ENCODE measurements at places on chromosomes 7 and 10. TPM values are rescaled to one million over a fixed set of nuclear protein-coding genes. Genes with fewer than 3 reads are reported as not detected.

GRCh38 chr10:17710181-17710580 is 41.8 kb upstream of the TMEM236 start:
- no peak for DNase-seq

- no peak for DNase-seq
Measured at GRCh38 chr7:28565980-28566379, 153.7 kb downstream of the CREB5 start.

DNA sequence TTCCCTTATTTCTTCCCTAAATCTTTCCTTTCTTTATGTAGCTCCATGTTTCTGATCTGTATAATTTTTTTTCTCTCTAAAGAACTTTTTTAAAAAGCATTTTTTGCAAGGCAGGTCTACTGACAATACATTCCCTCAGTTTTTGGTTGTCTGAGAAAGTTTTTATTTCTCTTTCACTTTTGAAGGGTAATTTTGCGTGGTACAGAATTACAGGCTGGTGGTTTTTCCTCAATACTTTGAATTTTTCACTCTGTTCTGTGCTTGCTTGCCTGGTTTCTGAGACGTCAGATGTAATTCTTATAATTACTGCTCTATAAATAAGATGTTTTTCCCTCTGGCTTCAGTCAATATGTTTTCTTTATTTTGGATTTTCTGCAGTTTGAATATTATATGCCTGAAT is 205.4 kb upstream of the VSTM2A start:
- no peak for DNase-seq

DNA sequence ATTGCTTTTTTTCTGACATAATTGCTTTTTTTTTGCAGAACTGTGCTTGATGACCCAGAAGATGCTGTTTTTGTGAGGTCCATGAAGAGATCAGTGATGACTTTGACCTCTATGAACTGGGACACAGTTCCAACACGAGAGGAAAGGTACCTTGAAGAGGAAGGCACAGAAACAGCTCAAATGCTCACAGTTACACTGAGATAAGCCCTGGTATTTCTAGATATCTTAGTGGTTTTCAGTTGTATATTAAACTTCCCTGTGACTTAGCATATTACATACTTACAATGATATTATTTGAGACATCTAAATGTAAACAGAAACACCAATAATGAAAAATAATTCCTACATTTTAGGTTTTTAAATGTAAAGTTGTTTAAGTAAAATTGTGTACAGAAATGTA is 54.7 kb downstream of the LRRC72 start:
- DNase-seq, result no peak

DNA sequence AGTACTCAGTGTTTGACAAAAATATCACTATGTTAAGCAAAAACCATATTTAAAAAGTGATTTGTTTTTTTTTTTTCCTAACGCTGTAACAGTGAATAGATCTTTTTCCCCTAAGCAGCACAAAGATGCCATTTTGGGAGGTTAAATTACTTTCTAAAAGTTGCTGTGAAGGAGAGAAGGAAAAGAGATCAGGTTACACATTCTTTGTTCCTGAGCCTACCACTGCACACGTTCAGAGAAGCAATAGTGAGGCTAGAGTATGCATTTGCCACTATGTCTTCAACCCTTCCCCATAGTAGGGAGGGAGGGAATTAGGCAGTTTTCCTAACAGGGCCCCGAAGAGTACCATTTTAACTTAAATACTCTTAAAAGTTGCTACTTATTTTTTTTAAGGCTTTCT is 38.9 kb downstream of the BMPR1A start:
- DNase-seq, result no peak

DNA sequence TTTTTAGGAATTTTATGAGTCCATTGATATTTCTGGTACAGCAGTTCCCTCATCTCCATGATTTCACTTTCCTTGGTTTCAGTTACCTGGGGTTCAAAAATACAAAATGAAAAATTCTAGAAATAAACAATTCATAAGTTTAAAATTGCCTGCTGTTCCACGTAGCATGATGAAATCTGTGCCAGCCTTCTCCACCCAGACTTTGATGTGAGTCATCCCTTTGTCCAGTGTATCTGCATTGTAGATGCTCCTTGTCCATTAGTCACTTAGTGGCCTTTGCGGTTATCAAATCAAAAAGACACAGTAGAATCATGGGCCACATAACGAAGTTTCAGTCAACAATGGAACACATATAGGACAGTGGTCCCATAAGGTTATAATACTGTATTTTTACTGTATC is 286.9 kb downstream of the PTEN start:
- DNase-seq, result no peak

- no peak for DNase-seq
Measured at GRCh38 chr7:16293669-16294425, 127.5 kb downstream of the CRPPA start.

DNA sequence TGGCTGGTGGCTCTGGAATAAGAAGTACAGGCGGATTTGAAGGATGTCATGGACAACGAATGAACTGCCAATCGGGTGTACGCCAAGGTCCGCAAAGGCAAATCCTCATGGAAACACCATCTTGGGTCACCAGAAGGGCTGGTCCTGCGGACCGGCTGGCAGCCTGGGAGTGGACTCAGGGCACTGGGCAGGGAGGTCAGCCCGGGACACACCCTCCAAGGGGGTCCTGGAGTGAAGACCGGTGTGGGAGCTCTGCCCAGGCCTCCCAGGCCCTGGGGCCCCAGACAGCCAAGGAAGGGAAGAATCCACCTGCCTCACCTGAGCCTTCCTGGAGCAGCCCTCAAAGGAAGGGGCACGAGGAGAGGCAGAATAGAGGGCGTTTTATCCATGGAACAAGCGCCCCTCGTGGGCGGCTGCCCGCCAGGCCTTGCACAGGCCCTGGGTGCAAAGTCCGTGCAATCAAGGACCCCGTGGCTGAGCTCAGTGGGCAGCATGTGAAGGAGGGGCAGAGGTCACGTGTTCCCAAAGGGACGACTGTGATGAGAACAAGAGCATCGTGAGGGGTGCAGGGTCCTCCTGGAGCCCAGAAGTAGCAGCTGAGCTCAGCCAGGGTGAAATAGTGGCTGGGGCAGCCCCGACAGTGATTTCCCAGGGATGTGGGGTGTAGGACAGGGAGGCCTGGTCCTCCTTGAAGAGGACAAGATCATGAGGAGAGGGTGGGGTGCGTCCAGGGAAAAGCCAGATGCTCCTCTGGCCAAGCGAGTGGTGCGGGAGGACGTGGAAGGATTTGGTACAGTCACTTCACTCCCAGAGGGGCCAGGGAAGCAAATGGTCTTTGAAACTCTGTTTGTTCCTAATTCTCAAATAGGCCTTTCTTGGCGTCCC is 105.2 kb downstream of the TCERG1L start:
- DNase-seq, result no peak

- no peak for DNase-seq
Measured at GRCh38 chr7:13851736-13852135, 137.7 kb downstream of the ETV1 start.

DNA sequence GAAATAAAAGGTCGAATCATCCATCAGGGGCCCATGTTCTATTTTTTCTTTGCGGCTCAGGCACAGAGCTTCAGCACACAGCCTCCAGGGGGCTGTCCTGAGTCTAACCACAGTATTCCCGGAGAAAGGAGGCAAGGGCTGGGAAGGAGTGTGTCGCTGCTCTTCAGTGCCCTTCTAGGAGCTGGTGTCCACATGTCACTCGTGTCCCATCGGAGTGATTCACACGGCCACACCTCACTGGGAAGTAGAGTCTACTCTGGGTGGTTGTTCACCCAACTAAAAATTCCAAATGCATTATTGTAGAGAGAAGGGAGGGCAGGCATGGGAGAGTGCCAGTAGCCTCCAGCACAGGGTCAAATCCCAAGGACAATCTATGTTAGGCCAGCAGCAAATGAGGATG is 114.8 kb upstream of the LANCL2 start:
- no peak for DNase-seq

DNA sequence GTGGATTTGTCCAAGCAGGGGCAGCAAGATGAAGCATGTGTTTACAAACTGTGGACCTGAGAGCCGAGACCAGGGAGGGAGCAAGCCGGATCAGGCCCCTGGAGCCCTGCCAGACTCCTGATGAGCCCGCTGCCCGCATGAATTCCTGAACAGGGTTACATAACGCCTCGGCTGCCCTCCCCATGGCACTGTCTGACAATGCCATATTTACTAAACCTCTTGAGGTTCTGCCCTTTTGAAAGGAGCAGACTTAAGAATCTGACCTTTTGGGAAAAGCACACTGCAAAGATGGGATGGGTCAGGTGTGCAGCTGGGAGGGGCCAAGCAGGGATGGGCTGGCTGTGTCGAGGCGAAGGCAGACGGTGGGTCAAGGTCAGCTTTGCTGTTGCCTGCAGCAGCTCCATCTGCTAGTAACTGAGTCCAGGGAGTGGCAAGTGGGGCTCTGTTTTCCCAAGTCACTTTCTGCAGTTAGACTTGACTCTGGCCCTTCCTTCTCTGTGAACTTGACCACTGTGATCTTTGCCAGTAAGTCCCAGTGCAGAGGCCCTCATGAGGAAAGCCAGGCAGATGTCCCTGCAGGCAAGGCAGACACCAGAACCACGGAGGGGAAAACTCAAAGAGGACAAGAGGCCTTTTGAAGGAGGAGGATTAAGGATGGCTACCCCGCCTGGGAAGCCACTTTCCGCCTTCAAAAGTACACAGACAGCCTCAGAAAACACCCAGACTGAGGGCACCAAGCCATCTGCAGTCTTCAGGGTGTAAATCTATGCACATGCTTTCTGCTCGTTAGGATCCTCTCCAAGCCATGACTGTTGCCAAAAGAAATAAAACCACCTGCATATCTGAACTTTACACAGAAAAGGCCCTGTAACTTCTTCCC is 175.8 kb downstream of the TNS3 start:
- peak; percentile 72 for DNase-seq

GRCh38 chr7:149654588-149654987 is 118.8 kb downstream of the ZNF467 start:
- no peak for DNase-seq

DNA sequence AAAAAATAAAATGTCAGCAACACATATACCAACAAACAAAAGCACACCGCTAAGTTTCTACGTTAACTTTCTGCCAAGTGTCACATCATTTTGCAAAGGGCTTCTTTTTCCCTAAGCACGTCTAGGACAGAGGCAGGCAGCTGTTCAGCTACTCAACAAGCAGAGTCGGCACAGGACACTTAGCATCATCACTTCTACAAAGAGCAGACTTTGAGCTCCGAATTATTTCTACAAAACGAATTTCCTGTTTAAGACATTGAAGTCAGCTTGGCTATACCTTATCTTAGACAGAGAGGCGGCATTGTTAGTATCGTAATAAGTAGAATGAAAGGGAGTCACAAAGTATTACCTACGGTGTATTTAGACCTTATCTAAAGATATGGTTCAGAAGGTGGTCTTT is 110.1 kb downstream of the SVIL start:
- DNase-seq, result no peak

Gene ZNF862
- 12.9 TPM for total RNA-seq

GRCh38 chr7:97390915-97391593 is 273.6 kb downstream of the SDHAF3 start:
- no peak for DNase-seq

Gene EPHB6
- total RNA-seq, result 3.2 TPM

Gene ELOVL3
- not detected for total RNA-seq

DNA sequence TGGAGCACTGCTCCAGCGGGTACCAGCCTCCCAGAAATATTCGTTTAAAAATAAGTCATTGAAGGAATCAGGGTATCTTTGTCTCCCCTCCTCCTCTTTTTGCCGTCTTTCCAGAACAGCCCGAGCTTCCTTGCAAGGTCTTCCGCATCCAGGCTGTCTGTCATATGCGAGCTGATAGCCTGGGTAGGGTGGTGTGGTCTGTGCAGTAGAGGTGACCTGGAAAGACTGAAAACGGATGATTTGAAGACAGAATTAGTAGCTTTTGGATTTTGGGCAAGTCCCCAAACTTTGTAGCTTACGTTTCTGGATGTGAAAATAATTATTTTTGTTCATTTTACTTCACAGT is 480 bp downstream of the VPS50 start:
- DNase-seq, result no peak

- no peak for DNase-seq
Measured at GRCh38 chr10:104892879-104893617, 252.0 kb downstream of the SORCS3 start.

GRCh38 chr7:83633516-83633915 is 15.4 kb downstream of the SEMA3E start:
- DNase-seq, result no peak

GRCh38 chr10:103554488-103555324 is 61.2 kb downstream of the NEURL1 start:
- peak; percentile 72 for DNase-seq

GRCh38 chr7:11896663-11897062 is 64.7 kb upstream of the THSD7A start:
- DNase-seq, result no peak

- DNase-seq, result no peak
Measured at GRCh38 chr10:122561212-122561611, 658 bp downstream of the DMBT1 start.

DNA sequence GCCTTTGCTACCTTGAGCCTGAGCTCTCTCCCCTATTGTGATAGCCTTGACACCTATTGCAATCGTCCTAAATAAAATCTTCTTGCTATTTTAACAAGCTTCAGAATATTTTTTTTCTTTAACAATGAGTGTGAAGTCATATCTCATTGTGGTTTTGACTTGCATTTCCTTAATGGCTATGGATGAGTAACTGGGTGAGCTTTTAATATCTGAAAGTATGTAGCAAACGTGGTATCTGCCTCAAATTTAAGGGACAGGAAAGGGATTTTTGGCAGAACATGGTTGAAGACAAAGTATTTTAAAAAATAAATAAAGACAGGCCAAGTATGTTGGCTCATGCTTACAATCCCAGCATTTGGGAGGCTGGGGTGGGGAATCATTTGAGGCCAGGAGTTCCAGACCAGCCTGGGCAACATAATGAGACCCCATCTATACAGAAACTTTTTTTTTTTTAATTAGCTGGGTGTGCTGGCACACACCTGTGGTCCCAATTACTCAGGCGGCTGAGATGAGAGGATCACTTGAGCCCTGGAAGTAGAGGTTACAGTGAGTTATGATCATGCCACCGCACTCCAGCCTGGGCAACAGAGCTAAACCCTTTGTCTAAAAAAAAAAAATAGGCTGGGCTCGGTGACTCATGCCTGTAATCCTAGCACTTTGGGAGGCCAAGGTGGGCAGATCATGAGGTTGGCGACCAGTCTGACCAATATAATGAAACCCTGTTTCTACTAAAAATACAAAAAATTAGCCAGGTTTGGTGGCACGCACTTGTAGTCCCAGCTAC is 319.3 kb upstream of the NRP1 start:
- no peak for DNase-seq

- DNase-seq, result no peak
Measured at GRCh38 chr7:141575164-141575563, 24.0 kb downstream of the AGK start.

Gene THAP5
- total RNA-seq, result 20.5 TPM

DNA sequence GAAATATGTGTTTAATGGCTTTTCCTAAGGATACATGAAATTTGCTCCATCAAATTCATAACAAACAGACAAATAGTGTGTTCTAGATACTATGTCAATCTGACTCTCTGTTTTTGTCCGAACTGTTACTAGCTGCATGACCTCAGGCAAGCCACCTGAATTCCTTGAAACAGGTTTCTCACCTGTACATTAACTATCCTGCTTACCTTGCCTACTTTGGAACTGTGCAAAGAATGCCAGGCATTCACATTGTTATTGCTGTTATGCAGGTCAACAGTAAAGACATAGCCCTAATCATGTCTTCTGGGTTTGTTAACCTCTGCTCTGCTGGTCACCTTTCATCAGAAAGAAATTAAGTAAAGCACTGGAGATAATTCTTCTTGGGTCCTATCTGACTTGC is 1283.9 kb upstream of the CELF2 start:
- DNase-seq, result no peak

GRCh38 chr10:91290607-91291006 is 70.1 kb downstream of the PCGF5 start:
- DNase-seq, result no peak

GRCh38 chr10:92903633-92904032 is 55.3 kb downstream of the EXOC6 start:
- DNase-seq, result no peak
